ENCODE measurements at places on chromosomes 6 and 20. TPM values are rescaled to one million over a fixed set of nuclear protein-coding genes. Genes with fewer than 3 reads are reported as not detected.

HLA-DRB5 gene
- not detected for total RNA-seq

DNA sequence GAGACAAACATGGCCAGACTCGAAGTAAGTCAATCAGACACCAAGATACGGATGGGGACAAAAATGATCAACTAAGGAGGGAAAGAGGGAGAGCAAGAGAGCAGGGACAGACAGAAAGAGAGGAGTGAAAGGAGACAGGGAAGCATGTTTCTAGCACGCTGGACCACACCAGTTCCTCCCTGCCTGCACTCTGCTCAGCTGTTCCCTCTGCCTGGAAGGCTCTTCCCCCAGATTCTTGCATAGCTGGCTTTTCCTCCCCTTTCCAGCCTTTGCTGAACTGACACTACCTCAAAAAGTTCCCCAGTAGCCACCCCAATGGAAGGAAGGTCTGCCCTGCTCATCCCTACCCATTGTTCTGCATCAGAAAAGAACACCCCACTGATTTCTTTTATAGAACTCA is 185.9 kb downstream of the MAFB start:
- no peak for DNase-seq

- DNase-seq: no peak
Observed at GRCh38 chr6:57135885-57136284, 36.2 kb upstream of the BAG2 start.

- no peak for DNase-seq
Observed at GRCh38 chr20:4901031-4901818, 100.1 kb downstream of the SLC23A2 start.

TCF15 gene
- 1.3 TPM for total RNA-seq
